NCI-H2081 (cell line): ENCODE measurements at places on chromosomes 13 and 19.

DNA sequence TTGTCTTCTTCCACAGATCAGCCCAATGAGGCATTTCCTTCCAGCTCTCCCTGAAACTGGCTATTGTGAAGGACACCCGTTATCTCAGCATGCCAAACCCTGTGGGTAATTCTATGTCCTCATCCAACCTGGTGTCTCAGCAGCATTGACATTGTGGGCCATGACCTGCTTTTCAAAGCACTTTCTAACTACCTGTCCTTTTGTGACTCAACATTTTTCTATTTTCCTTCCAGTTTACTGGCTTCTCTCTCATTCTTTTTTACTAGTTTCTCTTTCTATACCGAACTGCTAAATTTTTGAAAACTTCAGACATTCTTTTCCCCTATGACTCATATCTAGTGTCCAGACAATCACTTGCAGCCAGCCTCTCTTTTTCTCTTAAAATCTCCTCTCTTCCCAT, 136.4 kb upstream of the HTR2A start:
- DNase-seq, result no peak

DNA sequence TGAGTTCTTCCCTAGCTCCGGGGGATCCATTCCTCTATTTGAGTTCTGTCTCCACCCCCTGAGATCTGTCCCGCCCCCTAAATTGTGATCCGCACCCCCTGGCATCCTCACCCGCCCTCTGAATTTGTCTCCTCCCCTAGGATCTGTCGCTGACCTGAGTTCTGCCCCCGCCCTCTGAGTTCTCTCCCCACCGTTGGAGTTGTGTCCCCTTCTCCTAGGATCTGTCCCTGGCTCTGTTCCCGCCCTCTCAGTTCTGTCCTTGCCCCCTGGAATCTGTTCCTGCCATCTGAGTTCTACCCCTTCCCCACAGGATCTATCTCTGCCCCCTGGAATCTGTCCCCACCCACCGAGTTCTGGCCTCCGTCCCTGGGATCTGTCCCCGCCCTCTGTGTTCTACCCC, 1.0 kb upstream of the SLC17A7 start:
- no peak for DNase-seq

GRCh38 chr13:46903748-46904147, 6.9 kb upstream of the HTR2A start:
- no peak for DNase-seq

DNA sequence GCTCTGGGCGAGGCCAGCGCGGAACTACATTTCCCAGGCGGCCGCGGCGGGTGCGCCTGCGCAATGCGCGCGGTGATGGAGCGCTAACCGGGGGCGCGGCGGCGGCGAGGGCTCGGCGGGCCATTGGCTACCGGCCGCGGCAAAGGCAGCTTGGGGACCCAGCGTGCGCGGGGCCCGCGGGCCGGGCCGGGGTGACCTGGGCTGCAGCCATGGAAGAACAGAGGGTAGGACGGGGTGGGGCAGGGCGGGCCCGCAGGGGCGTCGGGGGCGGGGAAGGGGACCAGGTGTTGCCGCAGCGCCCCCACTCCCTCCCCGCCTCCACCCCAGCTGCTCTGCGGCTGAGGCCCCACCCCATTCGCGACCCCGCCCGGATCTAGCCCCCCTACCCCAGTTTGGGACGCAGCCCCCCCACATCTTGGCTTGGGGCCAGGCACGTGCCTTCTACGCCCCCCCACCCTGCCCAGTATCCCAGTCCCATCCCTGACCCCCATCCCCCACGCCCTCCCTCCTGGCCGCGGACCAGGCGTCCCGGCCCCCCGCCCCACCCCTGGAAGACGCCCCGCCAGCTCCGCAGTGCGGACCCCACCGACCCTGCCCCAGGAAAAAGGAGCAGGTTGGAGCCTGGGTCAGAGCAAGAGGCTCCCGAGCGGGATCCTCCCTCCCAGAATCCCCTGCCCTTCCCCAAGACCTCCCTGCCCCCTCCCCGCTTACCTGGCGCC, at the start of gene FSD1:
Gene FSD1 (plus strand): TSS at position 61 of the 719 bp plus-strand sequence. CDS start 149 bp downstream, at position 210.
- DNase-seq, result peak; percentile 72

- DNase-seq, result no peak
Observed at GRCh38 chr19:42149447-42150202, 17.4 kb upstream of the POU2F2 start.

GRCh38 chr13:32499538-32500210, 38.9 kb downstream of the N4BP2L2 start:
- DNase-seq, result no peak

- no peak for DNase-seq
Observed at GRCh38 chr19:32457571-32458158, 52.1 kb downstream of the DPY19L3 start.

GRCh38 chr19:10112895-10113591, 1.6 kb downstream of the P2RY11 start:
- DNase-seq, result peak; percentile 23

GRCh38 chr13:67421475-67421874, 191.3 kb upstream of the PCDH9 start:
- DNase-seq, result no peak

GRCh38 chr13:54884682-54885081, 1856.1 kb downstream of the OLFM4 start:
- no peak for DNase-seq

- no peak for DNase-seq
Observed at GRCh38 chr13:78476910-78477309, 126.4 kb downstream of the POU4F1 start.

DNA sequence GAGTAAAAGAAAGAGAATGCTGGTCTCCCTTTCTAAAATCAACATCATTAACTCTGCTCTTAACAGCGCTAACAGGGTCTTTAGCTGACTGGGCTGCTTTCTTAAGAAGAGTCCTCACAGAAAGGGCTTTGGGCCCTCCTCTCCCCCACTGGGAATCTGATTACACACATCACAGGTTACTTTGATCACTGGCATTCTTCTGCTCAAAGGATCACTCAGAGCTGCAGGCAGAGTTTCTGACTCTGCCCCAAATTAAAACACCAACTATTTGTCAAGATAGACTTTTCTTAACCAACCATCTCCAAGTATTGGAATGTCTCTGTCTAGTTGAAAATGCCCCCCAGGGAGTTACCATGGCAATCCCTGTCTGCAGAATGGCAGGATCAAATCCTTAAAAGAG, 31.1 kb upstream of the SIAH3 start:
- DNase-seq, result no peak
